AG09319 (cell line): ENCODE measurements at places on chromosomes 1 and 21.
A peak's percentile ranks its signal among the peaks of the same experiment; 100 is the strongest.

DNA sequence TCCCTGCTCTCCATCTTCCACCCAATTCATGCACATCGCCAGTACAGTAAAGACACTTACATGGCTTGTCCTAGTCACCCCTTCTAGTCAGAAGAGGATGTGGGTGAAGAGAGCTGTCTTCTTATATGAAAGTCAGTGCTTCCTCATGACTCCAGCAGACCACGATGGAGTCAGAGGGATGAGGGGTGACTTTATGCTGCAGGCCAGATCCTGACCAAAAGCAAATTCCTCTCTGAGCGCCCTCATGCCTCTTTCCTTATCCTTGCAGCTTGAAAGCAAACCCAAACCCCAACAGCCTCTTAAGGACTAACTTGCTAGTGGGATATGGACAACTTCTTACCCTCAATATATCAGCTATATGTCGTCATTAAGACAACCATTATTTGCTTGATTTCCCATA lies 348.2 kb upstream of the DUSP10 start:
- DNase-seq: no peak

GRCh38 chr1:225879521-225880221 lies 2.5 kb downstream of the TMEM63A start:
- no peak for DNase-seq

GRCh38 chr1:62621907-62622306 lies 24.6 kb downstream of the ANGPTL3 start:
- DNase-seq: peak; percentile 62

DNA sequence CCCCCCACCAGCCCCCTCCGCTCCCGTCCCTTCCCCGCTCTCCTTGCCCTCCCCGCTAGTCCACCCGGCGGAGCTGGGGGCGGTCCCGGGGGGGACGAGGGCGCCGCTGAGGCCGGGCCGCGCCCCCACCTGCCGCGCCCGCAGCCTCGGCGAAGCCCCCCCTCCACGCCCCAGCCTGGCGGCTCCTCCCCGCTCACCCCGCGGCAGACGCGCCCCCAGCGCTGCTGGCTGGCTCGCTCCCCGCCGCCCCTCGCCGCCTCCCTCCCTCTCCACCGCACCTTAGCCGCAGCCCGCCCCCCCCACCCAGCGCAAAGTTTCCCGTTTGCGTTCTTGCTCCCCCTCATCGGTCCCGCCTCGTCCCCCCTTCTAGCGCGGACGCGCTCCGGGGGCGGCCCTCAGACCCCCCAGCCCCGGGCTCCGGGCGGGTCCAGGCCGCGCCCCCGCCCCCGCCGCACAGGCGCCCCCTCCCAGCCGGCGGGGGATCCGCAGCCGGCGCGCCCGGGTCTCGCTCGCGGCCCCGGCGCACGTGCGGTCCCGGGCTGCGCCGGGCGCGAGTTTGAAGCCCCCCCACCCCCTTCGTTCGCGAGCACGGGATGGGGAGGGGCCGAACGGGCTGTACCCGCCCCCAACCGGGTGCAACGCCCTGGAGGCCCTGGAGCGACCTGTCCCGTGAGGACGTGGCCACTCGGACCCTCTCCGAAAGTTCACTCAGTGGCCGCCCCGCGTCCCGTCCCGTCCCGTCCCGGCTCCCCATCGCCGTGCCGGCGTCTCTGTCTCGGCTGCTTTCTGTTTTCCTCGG lies 623 bp downstream of the PTPRF start:
- no peak for DNase-seq

DNA sequence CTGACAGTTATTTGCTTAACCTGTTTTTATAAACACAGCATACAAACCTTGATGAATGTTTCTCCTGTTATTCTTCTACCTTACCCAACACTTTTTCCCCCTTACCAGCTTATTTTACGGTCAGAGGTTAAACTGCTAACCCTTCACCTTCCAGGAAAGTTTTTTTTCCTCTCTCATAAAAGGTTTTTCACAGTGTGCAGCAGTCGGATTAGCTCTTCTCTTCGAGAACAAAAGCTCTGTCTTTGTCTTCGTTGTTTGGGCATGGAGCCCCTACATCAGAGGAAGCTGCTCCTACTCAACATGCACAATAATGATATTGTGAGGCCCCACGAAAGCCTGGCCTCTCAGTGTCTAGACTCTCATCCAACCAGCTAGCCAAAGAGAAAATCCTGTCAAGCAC lies 42.0 kb downstream of the DENND1B start:
- DNase-seq: no peak

- DNase-seq: no peak
Observed at GRCh38 chr1:99062192-99062591, 57.5 kb upstream of the PLPPR5 start.

- DNase-seq: no peak
Observed at GRCh38 chr1:20974951-20975350, 187.8 kb upstream of the HP1BP3 start.

DNA sequence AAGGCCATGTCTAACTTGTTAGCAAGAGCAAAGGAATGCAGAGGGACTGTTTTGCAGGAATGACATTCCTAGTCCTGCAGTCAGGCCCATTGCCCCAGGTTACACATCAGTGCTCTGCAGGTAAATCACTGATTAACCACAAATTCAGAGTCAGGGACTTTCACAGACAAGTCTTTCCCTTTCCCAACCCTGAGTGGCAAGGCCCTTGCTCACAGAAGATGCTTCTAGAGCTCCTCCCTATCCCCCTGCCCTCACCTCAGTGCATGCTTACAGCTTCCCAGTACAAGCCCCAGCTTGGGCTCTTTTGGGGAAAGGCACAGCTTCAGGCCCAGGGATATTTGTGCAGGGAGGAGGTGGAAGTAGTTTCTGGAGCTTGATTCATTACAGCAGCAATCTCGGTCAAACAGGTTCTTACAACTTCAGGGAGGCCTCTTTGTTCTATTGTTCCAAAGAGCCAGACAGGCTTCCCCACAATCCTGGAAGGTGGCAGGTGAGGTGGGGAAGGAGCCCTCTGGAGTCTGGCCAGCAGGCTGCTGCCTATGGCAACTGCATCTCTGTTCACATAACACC lies 53.9 kb downstream of the CASQ2 start:
- no peak for DNase-seq

DNA sequence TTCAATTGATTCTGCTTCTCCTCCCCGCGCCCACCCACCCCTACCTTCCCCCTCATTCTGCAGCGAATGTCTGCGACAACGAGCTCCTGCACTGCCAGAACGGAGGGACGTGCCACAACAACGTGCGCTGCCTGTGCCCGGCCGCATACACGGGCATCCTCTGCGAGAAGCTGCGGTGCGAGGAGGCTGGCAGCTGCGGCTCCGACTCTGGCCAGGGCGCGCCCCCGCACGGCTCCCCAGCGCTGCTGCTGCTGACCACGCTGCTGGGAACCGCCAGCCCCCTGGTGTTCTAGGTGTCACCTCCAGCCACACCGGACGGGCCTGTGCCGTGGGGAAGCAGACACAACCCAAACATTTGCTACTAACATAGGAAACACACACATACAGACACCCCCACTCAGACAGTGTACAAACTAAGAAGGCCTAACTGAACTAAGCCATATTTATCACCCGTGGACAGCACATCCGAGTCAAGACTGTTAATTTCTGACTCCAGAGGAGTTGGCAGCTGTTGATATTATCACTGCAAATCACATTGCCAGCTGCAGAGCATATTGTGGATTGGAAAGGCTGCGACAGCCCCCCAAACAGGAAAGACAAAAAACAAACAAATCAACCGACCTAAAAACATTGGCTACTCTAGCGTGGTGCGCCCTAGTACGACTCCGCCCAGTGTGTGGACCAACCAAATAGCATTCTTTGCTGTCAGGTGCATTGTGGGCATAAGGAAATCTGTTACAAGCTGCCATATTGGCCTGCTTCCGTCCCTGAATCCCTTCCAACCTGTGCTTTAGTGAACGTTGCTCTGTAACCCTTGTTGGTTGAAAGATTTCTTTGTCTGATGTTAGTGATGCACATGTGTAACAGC lies 339.9 kb downstream of the NTNG1 start:
- no peak for DNase-seq

- DNase-seq: no peak
Observed at GRCh38 chr1:109307274-109308021, 637 bp upstream of the MYBPHL start.

GRCh38 chr21:45488931-45489721 lies 53.1 kb downstream of the SLC19A1 start:
- no peak for DNase-seq

DNA sequence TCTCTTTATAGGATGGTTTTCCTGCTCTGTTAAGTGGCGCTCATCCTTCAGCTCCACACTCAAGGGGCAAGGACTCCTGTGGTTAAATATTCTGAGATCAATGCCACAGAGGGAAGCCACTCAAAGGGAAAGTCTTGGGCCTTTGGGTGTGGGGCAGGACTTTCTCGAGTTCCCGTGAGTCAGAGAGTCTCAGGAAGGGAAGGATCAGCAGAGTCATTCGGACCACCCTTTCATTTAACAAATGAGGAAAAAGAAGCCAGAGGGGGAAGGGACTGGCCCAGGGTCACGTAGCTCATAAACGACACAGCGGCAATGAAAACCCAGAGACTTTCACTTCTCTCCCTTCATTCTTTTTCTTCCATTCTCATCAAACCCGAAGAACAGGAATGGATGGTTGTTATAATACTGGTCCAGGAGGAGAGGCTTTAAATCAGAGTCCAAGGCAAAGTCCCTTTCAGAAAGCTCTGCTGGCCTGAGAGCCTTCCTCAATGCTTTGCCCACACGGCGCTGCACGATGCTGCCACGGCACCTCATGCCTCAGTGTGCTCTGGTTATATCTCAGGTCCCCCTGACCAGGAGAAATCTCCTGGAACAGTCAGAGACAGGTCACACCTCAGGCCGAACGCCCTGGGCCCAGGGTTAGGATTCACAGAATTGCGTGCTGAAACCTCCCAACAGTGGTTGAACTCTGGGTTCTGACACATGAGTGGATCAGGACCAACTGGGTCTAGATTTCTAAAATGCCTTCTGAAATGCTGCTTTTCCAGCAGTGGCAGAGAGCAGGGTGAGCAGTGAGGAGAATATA lies 65.3 kb downstream of the TENT5C start:
- DNase-seq: no peak

DNA sequence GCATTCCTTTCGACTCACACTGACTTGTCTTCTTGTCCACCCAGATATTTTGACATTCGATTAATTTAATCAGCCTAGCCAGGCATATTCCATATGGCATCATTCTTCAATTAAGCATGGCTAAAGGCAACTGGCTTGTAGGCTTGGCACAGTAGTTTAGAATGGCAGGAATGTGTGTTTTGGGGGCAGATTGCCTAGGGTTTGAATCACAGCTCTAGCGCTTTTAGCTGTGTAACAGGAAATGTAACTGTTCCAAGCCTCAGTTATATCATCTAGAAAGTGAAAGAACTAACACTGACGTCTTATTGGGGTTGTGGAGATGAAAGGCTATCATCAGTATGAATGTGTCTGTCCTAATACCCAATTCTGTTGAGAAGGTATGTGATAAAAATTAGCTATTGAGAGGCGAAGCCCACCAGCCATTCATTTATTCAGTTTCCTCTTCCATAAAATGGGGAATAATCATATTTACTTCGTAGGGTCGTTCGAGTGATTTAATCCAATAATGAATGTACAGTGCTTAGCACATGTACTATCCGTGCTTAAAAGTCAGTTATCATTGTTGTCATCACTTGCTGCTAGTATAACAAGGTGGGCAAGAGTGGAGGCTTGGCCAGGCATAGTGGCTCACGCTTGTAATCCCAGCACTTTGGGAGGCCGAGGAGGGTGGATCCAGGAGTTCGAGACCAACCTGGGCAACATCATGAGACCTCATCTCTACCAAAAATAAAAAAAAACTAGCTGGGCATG lies 41.6 kb upstream of the GRHL3 start:
- DNase-seq: no peak

DNA sequence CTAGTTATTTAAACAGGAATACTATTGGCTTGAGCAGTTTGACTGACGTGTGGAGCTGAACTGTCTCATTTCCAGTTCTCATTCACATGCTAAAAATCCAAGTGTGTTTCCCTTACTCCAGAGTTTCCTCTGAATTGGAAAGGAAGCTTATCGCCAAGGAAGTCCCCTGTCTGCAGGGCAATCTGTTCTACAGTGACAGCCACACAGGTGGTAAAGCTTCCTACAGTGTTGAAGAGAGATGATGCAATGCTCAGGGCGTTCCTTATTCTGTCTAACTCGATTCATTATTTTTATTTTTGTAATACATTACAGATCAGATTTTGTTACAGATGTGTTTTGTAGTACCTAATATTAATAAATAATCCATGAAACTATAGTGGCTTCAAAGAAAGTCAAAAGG lies 41.3 kb downstream of the ADAMTS5 start:
- no peak for DNase-seq

GRCh38 chr1:25932321-25932720 lies 26.1 kb upstream of the STMN1 start:
- DNase-seq: no peak

DNA sequence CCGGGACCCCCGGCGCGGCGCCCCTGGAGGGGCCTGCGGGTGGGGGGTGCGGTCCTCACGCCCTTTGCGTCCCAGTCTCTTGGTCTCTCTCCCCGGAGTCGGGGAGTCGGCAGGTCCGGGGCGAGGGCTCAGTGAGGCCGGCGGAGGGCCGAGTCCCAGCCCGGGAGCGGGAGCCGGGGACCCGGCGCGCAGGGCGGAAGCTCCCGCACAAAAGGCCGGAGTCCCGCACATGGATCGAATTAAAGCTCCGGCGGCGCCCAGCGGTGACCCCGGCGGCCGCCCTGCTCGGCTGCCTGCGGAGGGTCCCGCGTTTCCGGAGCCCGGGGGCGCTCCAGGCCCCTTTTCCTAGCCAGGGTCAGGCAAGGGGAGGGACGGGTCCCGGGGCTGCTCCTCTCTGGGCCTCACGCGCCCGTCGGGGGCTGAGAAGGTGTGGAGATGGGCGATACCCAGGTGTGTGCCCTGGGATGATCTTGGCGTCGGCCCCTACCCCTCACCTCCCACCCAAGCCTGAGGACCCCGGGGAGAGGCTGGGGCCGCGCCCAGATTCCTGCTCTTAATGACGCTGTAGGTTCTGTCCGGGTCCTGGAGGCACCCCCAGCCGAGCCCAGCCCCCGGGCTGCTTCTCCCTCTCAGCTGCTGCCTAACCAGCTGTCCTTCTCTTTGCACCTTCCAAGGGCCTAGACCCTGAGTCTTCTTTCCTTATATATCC lies 512 bp downstream of the FBLIM1 start:
- no peak for DNase-seq

DNA sequence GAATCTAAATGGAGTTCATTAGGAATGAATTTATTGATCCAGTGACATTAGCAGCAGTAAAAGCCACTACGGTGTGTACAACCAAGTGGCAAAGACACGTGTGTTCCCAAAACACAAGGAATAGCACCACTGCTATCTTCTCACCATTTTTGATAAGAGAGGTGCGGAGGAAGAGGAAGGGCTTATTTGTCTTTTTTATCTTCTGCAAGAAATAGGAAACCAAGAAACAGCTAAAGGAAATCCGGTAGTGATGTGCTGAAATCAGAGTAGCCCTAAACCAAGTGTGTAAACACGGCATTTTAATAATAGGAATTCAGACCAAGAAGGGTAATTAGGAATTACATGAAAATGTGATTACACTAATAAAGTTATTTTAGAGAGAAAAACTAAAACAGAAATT lies 9.1 kb upstream of the SCYL3 start:
- DNase-seq: no peak

GRCh38 chr1:20499718-20500117 lies 8.2 kb downstream of the MUL1 start:
- no peak for DNase-seq

- no peak for DNase-seq
Observed at GRCh38 chr1:101960142-101960541, 36.6 kb downstream of the OLFM3 start.

GRCh38 chr1:68481041-68481440 lies 15.8 kb downstream of the DEPDC1 start:
- no peak for DNase-seq
